ENCODE measurements at places on chromosomes 7 and 10. TPM values are rescaled to one million over a fixed set of nuclear protein-coding genes. Genes with fewer than 3 reads are reported as not detected.

DNA sequence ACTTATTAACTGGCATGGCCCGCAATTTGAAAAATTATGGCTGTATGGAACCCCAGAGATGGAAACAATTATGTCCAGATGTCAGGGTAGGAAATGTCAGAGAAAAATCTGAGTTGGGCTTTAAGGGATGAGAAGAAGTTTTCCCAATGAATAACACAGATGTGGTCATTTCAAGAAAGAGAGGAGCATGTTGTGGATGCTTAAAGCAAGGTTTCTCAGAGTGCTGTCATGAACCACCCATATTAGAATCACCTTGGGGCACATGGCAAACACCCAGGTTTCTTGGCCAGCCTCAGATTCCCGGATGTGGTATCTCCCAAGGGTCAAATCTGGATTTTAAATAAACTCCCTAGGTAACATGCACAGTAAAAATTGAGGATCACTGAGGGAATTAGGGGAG is 43.6 kb downstream of the LAMB4 start:
- no peak for DNase-seq

- no peak for DNase-seq
Measured at GRCh38 chr10:78950656-78951587, 117.8 kb upstream of the ZMIZ1 start.

GRCh38 chr7:18133921-18134320 is 106.3 kb upstream of the PRPS1L1 start:
- DNase-seq = no peak

DNA sequence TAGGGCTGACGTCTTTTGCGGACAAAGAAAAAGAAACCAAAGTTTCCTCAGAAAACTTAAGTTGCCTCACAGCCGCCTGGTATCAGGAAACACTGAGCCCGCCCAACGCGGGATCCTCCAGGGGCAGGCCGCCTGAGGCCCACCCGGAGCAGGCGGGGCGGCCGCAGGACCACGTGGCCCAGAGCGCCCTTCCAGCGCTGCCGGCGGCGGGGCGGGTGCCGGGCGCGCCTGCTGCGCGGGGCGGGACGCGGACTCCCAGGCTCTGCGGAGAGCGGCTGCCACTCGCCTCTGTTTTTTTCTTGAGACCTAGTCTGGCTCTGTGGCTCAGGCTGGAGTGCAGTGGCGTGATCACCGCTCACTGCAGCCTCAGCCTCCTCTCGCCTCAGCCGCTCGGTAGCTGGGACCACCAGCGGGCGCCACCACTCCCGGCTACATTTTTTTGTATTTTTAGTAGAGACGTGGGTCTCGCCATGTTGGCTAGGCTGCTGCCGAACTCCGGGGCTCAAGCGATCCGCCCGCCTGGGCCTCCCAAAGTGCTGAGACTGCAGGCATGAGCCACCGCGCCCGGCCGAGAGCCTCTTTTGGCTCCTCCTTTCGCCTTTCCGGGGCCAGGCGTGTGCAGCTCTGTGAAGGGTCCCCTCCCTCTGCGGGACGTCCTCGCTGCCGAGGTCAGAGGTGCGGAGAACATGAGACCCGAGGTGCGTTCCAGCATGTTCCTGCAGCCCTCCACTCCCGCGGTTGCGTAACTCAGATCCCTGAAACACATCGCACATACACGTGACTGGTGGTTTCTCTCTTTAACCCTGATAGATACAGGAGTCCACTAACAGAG is 11.6 kb upstream of the HNRNPF start:
- DNase-seq = no peak

DNA sequence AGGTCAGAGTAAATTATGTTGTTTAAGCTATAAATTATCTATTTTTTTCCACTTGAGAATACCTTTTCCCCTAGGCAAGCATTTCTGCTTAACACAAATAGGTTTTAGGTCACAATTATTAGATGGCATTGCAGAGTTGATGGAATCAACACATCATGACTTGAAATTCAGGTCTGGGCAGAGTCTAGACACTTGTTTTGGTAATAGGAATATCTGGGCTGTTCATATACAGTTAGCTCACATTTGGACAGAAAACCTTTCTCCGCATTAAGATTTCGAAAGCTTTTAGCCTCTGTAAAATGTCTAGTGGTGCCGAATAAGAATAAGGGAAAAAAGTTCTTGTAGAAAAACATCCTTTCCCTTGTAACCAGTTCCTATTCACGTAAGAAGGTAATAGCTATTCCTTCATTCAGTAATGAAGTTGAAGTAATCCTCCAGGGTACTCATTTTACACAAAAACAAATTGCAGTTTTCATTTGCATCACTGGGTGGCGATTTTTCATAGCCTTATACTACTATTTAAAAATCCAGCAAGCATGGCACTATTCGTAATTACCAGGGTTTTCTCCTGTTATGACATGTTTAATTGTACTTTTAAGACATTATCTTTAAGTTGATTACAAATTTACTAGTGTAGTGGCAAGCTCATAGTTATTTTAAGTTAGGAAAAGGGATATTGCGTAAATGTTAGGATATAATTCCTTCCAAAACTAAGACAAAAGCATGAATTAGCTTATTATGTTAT is 37.0 kb downstream of the RPA3 start:
- DNase-seq = no peak

Gene RRP12
- total RNA-seq = 32.7 TPM

GRCh38 chr7:124027236-124027635 is 5.6 kb downstream of the TMEM229A start:
- DNase-seq = no peak

Gene OR2A42
- total RNA-seq = not detected

All from vagina (tissue), 2 donors.